ENCODE measurements at places on chromosomes 13 and 19. TPM values are rescaled to one million over a fixed set of nuclear protein-coding genes. Genes with fewer than 3 reads are reported as not detected.

The PRR22 gene
- total RNA-seq, result 1.0 TPM

The CCDC169 gene
- total RNA-seq, result 57.1 TPM

The IGFL3 gene
- total RNA-seq, result not detected

- DNase-seq, result no peak
Measured at GRCh38 chr19:55493645-55494171, 5.5 kb downstream of the SSC5D start.

DNA sequence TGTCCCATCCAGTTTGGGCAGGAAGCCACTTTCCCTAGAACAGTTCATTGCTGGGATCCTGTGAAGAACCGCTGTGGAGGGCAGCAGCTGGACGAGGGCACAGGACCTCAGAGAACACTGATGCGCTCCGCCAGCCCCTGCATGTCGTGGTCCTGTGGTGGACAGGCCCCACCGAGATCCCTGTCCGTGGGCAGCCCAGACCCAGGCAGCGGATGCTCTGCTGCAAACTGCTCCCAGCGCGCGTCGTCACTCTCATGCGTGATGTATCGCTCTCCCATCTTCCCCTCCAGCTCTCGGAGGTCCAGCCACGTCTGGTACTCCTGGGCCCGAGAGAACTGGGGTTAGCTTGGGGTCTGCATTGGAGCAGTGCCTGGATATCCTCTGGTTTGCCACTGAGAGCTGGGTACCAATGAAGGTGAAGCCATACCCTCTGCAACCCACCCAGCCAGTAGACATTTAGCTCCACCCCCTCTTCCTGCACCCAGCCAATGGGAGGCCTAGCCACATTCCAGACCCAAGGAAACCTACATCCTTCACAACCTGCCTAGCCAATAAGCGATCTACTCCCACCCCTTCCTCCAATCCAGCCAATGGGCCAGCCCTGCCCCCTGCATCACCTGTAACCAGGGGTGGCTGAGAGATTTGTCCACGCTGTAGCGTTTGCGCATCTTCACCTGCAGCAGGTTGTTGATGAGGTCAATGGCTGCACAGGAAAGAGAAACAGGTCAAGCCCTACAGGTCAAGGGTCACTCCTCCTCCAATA lies 13.6 kb upstream of the DACT3 start:
- peak; percentile 93 for DNase-seq

DNA sequence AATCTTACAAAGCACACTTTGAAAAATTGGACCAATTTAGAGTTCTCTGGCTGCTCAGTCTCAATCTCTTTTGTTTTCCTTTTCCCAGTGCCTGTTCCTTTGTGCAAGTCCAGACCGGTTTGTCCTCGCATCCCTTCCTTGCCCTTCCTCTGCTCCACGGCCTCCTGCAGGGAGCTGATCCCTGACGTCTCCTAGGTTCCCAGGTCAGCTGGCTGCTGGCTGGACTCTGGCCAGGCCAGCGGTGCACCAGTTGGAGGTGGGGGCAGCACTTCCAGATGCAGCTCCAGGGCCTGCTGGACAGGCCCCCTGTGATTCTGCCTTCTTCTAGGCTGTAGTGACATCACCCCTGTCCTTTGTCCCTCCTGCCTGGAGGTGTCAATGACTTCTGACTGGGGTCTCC lies 44.0 kb upstream of the KPNA3 start:
- peak; percentile 38 for DNase-seq

- DNase-seq, result no peak
Measured at GRCh38 chr13:29196409-29197074, 376.4 kb downstream of the MTUS2 start.

GRCh38 chr13:78326633-78327032 lies 276.7 kb downstream of the POU4F1 start:
- no peak for DNase-seq

DNA sequence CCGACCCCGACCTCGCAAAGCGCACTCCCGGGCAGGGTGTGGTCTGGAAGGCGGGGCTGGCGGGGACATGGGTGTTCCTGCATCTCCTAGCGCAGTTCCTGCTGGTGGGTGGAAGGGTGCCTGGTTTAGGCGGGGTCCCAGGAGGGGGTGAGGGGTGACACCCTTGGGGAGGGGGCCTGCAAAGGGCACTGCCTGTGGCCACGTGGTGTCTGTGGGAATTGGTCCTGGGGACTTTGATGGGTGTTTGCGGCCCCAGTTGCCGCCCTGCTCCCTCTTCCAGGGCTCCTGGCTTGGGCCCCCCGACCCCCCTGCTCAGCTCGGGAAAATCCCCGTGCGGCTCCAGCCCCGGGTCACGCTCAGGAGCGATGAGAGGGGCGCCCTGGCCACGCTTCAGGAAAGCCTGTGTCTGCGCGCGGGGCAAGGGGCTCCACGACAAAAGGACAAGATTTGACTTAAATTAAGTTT lies 19.1 kb downstream of the WTIP start:
- DNase-seq, result peak; percentile 24
